ENCODE measurements at places on chromosomes 4 and X.

DNA sequence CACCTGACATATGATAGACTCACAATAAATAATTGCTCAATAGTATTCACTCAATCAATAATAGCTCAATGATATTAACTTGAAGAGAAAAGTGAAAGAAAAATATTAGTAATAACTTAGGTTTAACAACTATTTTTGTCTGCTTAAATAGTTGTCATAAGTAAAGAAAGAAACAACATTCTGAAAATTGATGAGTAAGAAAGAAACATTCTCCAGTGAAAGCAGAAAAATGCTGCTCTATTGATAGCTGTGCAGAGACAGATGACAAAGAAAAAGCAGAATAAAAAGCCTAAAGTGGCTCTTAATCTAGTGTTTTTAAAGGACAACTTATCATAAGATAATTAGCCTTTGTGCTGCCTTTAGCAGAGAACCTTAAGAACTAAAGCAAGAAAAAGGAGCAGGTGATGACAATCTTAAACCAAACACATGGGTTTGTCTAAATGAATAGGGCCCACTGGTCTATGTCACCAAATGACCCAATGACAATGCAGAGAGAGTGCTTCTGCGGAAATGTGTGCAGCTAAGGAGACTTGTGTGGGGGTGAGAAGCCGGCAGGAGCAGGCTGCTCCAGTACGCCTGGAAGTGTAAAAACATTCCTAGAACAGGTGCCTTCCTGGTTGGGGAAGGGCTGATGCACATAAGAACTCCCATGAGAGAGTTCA is 13.2 kb downstream of the HS3ST1 start:
- no peak for DNase-seq

DNA sequence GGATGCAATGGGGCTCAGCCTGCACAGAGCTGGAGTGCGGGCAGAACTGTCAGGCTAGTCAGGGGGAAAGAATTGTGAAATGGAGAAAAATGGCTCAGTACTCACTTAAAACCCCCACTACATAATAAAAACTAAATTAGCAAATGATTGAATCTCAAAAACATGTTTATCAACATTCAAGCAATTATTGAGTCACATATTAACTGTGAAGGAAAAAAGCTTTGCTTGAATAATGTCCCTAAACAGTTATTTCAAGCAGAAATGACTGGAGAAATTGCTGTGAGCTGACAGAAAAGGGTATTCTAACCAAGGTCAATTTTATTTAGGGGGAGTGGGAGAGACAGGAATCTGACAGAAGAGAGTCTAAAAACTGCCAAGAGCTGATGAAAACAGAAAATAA is 37.4 kb downstream of the GPC3 start:
- no peak for DNase-seq

DNA sequence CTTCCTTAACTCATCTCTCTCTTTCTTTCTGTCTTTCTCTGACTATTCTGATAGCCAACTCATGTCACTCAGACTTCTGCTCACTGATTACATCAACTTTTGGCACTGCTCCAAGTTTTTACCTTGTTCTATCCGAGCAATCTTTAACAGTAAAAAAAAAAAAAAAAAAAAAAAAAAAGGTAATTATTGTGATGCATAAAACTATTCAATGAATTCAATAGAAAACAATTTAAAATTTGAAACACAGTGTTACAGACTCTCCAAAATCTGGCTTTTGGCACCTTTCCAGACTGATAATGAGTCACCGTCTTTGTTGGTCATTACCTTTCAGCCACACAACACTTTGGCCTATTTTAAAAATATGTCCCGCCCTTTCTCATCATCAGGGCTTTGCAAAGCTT is 229.5 kb downstream of the GALNTL6 start:
- no peak for DNase-seq

DNA sequence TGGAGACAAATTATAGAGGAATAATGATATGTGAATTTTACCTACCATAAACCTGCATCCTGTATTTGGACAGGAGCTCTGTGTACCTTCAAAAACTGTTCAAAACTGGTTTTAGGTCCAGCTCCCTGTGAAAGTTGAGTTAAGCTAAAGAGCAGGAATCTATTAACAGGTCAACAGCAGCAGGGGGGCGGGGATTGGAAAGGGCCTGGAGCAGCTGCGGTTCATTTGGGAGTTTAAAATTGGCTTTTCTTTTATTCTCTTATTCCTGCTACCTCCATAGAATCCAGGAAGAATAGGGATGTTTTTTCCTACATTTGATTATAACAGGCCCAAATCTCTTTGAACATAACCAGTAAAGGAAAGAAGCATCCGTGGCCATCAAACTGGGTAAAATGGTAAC is 23.8 kb downstream of the SHROOM3 start:
- DNase-seq = no peak

DNA sequence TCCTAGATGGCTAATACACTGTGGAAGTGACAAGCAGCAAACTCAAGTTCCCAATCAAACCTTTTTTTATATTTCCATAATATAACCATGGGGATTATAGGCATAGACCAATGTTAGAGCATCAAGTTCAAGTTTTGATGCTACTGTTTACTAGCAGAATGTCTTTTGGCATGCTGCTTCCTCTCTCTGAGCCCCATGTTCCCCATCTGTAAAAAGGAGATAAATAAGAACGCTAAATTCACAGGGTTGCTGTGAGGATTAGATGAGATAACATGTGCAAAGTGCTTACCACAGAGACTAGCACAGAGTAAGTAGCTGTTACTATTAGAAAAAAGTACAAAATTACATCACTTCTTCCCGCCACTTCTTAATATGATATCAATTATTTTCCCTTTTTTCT is 18.0 kb downstream of the MBNL3 start:
- no peak for DNase-seq

DNA sequence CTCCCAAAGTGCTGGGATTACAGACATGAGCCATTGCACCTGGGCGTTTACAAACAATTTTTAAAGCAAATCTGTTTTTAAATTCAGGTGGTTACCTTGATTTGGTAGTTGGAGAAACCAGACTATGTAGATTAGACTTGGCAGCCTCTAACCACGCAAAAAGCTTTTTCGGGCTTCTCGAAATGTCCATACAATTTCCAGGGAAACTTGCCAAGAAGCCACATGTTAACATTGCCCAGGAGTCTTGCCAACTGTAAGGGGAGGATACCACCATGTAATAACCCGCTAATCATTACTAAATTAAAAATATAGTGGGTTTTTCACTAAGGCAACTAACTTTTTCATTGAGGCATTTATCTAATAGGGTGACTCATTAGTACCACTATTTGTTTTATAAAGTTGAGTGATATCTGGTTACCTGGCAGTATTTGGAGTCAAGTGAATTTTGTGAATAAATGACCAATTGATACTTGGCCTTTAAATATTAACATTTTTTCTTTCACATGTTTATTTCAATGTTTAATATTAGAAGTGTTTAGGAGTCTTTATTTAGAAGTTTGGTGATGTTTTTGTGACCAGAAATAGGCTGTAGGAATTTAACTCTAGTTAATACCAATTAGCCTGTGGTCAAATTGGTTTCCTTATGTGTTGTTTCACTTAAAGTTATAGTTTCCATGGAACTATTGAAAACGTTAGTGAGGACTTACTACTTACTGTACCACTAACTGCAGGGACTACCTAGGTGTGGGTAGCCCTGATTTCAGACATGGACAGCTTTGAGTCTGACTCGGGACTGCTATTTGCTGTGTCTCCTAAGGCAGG is 61.3 kb downstream of the CLDN34 start:
- no peak for DNase-seq

DNA sequence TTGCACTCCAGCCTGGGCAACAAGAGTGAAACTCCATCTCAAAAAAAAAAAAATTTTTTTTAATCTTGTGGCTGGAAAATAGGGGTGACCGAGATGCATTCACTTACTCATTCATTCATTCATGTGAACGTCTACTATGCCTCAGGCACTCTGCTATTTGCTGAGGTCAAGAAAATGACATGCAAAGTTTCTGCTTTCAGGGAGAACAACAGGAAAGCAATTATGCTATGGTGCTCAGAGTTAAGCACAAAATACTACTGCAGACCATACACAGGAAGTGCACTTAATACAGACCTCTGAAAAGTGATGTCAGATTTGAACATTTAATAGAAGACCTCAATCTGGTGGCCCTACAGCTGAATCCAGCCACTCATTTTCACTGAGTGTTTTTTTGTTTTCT is 59.6 kb upstream of the DUSP21 start:
- DNase-seq = no peak

DNA sequence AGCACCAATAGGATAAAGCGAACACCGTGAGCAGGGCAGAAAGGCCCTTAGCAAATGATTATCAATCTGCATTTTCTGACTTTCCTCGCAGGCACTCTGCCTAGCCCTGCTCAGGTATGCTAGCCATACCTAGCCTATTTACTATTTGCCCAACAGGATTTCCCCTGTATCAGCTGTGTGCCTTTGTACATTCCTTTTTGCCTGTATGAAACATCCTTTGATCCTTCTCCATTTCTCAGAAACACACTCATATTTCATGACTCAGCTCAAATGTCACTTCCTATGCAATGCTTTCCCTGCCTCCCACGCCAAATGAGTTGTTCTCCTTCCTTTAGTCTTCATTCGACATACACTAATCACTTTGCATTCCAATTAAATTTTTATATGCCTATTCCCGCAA is 37.2 kb downstream of the PCDH7 start:
- DNase-seq = no peak

- DNase-seq = no peak
Observed at GRCh38 chr4:125702406-125702805, 387.7 kb downstream of the FAT4 start.

GRCh38 chr4:48195853-48196252 is 61.8 kb upstream of the TXK start:
- DNase-seq = no peak

GRCh38 chr4:115453416-115453815 is 340.0 kb upstream of the NDST4 start:
- DNase-seq = no peak

DNA sequence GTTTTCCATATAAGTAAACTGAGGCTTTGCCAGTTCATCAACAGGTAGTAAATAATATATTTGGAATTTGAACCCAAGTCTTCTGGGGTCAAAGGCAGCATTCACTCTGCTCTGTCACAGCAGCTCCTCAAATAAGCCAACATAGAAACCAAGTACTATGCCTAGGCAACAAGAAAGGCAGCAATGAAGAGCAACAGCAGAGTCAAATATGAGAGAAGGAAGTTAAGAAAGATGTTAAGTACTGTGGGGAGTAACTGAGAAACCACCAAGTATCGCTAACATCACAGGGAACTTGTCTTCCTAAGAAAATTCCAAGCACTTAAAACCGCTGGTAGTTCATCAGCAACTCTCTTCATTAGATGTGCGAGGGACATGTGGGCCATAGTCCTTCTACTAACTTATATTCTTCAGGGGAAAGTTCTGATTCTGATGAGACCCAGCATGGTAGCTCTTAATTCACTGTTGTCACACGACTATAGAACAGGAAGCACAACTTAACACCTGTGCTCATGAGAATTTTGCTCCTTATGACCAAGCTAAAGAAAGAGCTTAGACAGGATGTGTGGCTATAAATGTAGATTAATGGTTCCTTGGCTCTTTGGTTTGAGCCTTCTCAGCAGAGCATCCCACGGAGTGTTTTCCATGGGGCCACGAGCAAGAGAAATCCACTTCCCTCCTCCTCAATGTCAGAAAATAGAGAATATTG is 107.8 kb downstream of the AR start:
- no peak for DNase-seq

DNA sequence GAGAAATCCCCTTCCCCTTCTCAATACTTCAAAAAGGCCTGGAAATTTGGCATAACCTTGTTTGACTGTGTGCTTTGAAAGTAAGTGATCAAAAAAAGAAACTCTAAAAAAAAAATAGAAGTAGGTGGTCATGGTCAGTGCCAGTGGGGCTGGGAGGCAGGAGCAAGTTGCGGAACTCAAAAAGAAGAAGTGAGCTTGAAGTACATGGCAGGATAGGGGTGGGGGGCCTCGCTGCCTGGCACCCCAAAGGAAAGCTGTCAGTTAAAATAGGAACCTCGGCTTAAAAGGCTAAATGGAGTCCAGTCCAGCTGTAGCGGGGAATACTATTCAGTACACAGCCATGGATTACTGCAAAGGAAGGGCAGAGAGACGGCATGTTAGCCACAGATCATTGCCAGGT is 12.2 kb upstream of the NKRF start:
- DNase-seq = no peak

- DNase-seq = no peak
Observed at GRCh38 chrX:264634-265455, 16.3 kb upstream of the PLCXD1 start.

- DNase-seq = no peak
Observed at GRCh38 chr4:185238215-185238681, 28.9 kb downstream of the SNX25 start.

GRCh38 chrX:133258481-133258880 is 40.3 kb upstream of the TFDP3 start:
- DNase-seq = no peak

- no peak for DNase-seq
Observed at GRCh38 chrX:48578661-48579128, 4.4 kb downstream of the RBM3 start.
